Activated CD4-positive, alpha-beta T cell treated with anti-CD3 and anti-CD28 coated beads, Interleukin-2, Interleukin-4, amounts not matched to agents 100 ng/mL and 50 ng/mL, durations not matched to agents 16 hours and 8 hours (primary cell): ENCODE measurements at places on chromosomes 7 and 10.

DNA sequence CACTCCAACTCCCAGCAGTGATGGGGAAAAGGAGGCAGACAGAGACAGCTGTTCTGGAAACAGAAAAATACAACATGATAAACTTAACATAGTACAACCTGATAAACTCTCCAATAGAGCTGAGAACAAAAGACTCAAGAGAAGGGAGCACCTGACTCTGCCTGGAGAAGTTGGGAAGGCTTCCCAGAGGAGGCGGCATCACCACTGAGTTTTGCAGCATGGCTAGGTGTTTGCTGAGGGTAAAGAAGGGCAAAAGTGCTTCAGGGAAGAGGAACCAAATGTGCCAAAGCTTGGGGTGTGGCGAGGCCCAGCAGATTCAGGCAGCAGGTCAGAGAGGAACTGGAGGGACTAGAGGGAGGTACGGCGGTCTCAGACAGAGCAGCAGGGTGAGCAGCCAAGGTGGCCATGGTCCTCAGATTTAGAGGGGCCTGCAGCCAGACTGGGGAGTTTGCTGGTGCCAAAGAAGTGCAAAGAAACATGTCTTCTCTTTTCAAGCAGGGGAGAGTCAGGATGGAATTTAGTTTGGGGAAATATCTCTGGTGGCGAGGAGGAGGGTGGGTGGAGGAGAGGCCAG is 119.9 kb upstream of the BTBD16 start:
- DNase-seq: no peak

- DNase-seq: no peak
Observed at GRCh38 chr10:73097305-73097670, 622 bp upstream of the P4HA1 start.

- DNase-seq: no peak
Observed at GRCh38 chr7:143408252-143408685, 387 bp downstream of the EPHA1 start.

DNA sequence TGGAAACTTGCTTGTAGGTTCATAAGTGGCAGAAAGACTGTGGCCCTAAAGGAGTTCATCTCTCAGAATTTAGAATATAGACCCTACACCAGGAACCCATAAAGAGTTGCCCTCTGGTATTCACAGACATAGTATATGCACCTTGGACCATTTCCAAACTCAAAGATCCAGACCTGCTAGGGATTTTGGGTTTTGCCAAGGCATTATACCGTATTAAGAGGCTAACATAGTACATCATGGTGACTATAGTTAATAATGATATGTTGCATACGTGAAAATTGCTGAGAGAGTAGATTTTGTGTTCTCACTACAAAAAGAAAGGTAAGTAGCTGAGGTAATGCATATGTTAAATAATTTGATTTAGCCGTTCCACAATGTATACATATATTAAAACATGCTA is 13.9 kb downstream of the IFIT3 start:
- no peak for DNase-seq

- no peak for DNase-seq
Observed at GRCh38 chr7:128132426-128133069, 101.3 kb upstream of the LRRC4 start.

- no peak for DNase-seq
Observed at GRCh38 chr10:125230251-125230650, 69.9 kb upstream of the CTBP2 start.

DNA sequence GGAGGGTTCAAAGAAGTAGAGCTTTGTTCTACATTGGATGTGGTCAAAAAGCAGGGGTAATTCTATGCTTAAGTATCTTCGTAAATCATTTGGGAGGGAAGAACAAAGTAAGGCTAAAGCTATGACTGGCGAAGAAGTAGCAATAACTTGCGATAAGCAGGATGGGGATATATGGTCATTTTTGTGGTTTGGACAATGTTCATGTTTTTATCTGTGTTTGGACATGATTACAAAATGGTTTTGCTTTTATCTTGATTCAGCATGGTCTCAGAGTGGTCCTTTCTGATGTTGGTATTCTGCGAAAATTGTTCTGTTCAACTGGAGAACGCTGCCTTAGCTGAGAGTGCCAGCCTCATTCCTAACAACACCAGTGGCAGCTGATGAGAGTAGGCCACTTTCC is 208.8 kb downstream of the SEMA3A start:
- no peak for DNase-seq

DNA sequence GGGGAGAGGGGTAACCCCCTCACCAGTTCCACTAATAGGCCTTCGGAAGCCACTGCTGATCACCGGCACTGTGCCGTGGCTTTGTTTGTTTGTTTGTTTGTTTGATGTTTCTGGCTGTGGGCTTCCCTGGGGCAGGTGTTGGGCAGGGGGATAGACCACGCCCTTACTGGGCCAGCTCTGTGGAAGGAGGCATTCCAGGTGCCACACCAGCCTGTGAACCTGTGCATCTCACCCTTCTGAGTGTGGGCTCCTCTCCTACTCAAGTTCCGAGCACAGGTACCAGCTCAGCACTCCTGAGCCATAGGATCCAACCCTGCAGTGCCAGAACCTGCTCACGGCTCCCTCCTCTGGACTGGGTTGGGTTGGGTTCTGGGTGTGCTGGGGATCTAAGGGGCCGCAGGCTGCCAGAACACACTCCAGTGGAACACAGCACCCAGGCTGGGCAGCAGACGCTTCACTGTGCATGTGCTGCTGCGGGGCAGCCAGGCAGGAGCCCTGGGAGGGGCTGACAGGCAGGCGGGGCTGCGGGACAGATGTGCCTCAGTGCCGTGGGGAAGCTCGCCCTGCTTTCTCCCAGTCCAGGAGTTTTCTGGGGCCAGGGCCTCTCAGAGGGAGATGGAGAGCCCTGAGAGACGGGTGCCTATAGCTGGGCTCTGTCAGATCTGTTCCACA is 1053.9 kb downstream of the CNTNAP2 start:
- DNase-seq: no peak

DNA sequence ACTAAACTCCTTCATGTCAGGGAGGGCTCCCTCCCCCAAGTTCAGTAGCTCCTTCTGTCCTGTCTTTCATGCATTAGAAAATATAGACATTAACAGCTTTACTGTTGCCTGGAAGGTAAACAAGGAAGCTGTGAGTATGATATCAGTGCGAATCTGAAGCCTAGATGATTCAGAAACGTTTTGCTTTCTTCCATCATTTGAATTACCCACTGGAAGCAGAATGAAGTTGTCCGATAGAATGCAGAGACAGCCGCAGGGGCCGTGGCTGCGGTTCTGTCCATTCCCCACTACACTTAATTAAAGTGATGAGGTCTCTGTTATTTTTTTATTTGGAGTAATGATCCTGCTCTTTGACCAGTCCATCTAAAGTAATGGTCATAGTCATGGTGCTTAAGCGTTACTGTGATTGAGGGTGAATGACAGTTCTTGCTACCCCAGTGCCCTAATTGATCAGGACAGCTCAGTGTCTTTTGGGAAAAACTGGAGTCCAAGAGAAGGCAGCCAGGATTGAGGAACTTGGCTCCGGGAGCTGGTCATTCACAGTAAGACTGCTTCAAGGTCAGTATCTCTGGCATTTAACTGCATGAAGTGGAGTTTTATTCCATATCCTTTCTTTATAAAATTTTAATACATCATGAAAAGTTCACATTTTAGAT is 69.9 kb downstream of the PTPRE start:
- no peak for DNase-seq

GRCh38 chr7:28700790-28701203 is 257.3 kb downstream of the TRIL start:
- no peak for DNase-seq

GRCh38 chr7:103065667-103066066 is 8.9 kb downstream of the FBXL13 start:
- DNase-seq: peak; percentile 44

GRCh38 chr10:63265222-63265617 is 132.1 kb downstream of the NRBF2 start:
- DNase-seq: peak; percentile 50

- no peak for DNase-seq
Observed at GRCh38 chr10:60389413-60390025, at the start of gene ANK3. ANK3 (minus strand) TSS chr10:60389875; CDS start chr10:60389538, 337 bp downstream.

DNA sequence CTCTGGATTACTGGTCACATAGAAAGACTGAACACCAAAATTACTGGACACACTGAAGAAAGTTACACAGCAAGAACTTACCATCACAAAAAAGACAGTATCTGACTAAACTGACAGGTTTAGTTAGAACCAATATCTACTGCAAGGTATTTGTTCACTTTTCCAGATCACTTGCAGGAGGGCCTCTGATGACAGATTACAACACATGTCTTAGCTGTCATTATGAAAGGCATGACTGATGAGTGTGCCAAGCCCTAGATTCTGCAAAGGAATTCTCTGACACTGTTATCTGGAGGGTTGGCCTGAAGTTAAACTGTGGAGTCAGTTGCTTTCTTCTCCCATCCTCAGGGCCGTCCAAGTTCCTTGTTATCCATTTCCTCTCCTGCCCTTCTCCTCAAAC is 242.7 kb downstream of the KIF20B start:
- no peak for DNase-seq

DNA sequence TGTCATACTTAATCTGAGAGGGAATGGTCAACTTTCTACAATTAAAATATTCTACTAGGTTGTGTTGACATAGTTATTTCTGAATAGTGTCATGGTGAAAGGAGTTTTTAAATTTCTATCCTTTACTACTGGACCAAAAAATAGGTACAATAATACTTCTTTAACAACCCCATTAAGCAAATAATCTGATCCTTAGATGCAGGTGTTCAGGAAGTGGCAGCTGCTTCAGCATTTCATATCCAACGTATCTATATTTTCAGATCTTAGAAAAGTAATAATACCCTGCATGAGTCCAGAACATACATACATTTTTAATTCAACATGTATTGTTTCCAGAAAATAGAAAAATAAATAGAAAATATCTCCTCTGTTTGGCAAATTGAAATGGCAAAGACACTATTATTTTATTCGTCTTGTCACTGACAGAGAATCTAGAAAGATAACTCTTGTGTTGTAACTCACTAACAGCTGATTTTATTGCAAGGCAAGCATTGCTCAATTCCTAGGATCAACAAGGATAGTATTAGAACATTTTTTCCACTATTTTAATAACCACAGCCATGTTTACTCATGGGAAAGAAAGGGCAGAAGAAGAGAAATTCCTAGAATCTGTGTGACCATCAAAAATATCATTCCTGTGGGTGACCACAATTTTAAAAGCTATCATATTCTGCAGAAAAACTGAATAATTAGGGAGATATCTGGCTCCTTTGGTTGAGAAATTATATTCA is 159.3 kb upstream of the CNTNAP2 start:
- DNase-seq: no peak

GRCh38 chr10:111384556-111384955 is 307.7 kb downstream of the ADRA2A start:
- no peak for DNase-seq

DNA sequence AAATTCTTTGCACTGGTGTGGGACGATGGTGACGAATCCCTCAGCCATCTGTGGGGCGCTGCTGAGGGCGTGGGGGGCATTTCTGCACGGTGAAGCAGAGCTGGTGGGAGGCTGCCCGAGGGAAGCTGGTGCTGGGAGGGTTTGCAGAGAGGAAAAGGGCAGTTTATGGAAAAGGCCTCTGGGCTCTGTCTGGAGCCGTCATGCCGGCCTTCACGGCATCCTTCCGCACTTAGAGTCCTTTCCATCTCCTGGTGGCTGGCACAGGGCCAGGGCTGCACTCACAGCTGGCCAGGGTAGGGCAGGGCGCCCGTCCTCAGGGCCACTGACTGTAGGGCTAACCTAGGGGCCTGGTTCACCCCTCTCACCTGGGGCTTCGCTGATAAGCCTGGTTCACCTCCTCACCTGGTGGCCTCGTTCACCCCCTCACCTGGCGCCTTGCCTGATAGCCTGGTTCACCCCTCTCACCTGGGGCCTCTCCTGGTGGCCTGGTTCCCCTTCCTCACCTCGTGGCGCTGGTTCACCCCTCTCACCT is 598 bp upstream of the AMZ1 start:
- DNase-seq: no peak

- DNase-seq: no peak
Observed at GRCh38 chr7:25173184-25173583, 48.1 kb upstream of the CYCS start.

DNA sequence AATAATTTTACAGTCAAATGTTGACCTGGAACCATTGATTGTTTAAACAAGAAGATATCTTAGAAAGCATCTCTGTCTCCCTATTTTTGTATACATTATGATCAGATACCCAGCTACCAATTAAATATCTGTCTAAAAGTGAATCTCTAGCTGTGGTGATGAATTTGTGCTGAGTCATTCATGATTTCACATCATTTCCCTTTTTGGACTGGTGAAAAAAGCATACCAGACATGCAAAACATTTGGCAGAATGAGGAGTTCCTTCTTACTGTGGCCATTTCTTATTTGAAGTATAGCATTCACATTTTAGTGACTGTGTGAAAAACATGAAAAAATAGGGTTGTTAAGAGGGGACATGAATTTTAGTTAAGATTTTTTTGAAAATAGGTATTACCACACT is 98.0 kb upstream of the GATA3 start:
- peak; percentile 54 for DNase-seq

DNA sequence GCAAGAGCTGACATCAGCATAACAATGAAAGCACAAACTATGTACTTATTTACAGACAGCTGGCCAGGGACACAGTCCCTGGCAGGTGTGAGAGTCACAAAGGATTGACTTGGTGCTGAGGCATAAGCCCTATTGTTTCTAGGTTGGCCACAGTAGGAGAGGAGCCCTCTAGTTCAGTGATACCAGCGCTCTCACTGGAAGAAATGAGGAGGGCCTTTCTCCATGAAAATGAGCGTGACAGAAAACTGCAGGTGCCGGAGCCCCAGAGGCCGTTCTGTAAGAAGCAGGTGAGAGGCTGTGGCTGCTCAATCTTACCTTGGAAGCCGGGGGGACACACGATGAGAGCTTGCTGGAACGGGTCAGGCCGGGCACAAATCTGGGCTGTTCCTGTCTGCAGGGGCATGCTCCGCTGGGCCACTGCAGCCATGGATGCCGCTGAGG is 90.5 kb downstream of the CLEC2L start:
- DNase-seq: no peak

DNA sequence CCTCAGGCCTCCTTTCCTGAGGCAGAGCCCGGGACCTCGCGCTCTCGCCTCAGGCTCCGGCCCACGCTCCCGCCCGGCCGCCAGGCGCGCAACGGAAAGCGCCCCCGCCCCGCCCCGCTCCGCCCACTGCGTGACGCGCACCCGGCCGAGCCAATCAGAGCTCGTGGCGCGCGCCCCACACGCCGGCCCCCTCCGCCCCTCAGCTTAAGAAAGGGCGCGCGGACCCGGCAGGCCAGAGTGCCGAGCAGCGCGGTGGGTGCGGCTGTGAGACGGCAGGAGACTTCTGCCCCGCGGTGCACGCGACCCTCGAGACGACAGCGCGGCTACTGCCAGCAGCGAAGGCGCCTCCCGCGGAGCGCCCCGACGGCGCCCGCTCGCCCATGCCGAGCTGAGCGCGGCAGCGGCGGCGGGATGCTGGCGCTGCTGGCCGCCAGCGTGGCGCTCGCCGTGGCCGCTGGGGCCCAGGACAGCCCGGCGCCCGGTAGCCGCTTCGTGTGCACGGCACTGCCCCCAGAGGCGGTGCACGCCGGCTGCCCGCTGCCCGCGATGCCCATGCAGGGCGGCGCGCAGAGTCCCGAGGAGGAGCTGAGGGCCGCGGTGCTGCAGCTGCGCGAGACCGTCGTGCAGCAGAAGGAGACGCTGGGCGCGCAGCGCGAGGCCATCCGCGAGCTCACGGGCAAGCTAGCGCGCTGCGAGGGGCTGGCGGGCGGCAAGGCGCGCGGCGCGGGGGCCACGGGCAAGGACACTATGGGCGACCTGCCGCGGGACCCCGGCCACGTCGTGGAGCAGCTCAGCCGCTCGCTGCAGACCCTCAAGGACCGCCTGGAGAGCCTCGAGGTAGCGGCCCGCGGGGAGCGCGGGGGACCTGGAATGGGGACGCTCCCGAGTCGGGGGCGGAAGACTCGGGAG is at the start of gene NPTX2:
Gene NPTX2 (plus strand): TSS at position 235 of the 909 bp plus-strand sequence. CDS start 177 bp downstream, at position 412.
- peak; percentile 2 for DNase-seq

GRCh38 chr10:33862536-33863105 is 528.2 kb upstream of the NRP1 start:
- no peak for DNase-seq
